ENCODE measurements at places on chromosomes 5 and 9.

GRCh38 chr5:131745703-131746102 lies 51.1 kb downstream of the FNIP1 start:
- DNase-seq, result no peak

- no peak for DNase-seq
Measured at GRCh38 chr9:85515021-85515420, 226.7 kb downstream of the AGTPBP1 start.

DNA sequence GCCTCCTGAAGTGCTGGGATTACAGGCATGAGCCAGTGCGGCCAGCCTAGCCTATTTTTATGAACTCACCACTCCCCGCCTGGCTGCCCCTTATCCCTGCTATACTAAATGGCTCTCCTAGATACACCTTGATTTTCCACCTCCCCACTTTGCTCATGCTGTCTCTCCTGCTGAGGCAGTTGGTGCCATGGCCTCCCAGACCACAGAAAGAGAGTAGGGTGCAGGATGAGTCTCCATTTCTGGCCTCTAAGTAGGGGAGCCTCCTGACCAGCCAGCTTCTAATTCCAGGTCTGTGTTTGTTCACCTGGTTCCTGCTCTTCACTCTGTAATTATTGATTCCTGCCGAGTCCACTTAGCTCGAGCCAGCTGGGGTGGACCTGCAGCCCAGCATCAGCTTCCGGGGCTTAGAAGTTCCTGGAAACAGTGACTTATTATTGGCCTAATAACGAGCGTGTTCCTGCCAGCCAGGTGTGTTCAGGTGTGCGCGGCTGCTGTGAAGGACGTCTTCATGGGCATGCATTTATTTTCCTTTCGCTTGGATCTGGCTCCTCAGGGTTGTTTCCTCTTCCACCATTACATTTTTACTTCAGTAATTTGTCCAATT lies 34.0 kb downstream of the ZNF618 start:
- DNase-seq, result no peak

DNA sequence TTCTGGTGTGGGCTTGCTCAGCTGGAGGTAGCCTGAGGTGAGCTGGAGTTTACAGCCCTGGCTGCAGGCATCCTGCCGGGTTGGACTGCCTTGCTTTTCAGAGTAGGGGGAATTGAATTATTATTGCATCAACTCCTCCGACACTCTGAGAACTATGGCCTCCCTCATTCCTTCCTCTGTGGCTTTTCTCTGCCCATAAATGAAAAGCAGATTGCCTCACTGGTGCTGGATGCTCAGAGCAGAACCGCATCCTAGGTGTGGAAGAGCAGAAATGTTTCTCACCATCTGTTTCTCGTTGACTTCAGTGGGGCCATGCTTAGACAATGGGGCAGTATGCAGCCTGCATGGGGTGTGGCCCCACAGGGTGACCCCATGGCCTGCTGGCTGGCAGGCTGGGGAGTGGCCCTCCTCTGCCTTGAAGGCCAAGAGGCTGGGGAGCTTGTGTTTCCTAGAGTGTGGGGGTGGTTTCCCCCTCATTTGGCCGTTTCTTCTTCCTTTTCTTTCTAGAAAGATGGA lies 27.3 kb upstream of the TGFBI start:
- DNase-seq, result no peak

GRCh38 chr5:131328536-131329285 lies 64.9 kb downstream of the CDC42SE2 start:
- DNase-seq, result no peak

GRCh38 chr9:88544245-88544644 lies 9.3 kb downstream of the NXNL2 start:
- no peak for DNase-seq

DNA sequence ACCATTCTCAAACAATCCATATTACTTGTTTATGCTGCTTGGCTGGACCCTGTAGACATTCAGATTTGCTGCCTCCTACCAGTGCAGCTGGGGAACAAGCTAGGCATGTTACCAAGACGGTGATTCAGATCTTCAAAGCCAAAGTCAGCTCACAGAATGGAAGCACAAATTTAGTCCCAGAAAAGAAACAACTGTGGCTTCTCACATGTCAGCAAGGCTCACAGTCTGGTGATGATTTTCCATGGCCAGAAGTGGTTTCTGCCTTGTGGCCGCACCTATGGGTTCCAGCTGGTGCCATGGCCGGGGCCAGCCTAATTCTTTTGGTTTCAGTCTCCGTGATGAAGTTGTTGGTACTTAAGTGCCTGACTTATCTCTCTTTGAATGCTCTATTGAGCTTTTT lies 182.2 kb downstream of the TMC1 start:
- DNase-seq, result no peak

DNA sequence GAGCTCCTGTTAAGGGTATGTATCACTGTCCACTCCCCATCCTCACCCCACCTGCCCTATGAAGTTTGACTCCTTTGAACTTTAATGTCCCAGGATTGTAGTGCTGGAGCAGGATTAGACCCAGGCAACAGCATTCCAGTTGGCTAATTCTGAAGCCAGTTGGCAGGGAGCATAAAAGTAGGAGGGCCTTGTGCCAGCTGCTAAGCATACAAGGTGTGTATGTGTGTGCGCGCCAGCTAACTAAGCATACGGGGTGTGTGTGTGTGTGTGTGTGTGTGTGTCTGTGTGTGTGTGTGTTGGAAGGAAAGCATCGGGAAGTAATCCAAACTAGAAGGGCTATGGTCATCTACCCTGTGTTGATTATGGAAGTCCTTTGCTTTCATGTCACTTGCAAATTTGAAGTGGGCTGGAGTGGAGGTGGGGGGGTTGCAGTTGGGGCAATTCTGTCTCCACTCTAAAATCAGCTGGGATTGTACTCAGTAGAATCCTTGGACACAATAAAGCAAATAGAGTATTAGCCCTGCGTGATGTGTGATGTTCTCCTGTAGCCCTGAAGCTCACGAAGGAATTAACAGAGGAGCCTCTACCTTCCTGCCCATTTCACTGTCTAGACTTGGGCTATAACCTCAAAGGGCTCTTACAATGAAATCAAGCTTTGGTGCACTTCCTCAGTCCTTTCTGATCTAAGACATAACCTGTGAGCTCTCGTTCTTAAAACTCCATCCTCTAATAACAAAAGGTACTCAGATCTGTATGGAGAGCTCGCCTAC lies 26.9 kb downstream of the HMGCR start:
- no peak for DNase-seq

GRCh38 chr5:163347671-163348070 lies 89.7 kb upstream of the CCNG1 start:
- no peak for DNase-seq
